Bronchial epithelial cell (primary cell): ENCODE measurements at places on chromosomes 13 and 19. TPM values are rescaled to one million over a fixed set of nuclear protein-coding genes. Genes with fewer than 3 reads are reported as not detected.

- no peak for DNase-seq
Measured at GRCh38 chr13:44157606-44158005, 216.0 kb upstream of the SERP2 start.

GRCh38 chr13:28001049-28001448 lies 12.6 kb upstream of the URAD start:
- no peak for DNase-seq

The GJB2 gene
- 192 and 432 TPM in 2 replicates for total RNA-seq

DNA sequence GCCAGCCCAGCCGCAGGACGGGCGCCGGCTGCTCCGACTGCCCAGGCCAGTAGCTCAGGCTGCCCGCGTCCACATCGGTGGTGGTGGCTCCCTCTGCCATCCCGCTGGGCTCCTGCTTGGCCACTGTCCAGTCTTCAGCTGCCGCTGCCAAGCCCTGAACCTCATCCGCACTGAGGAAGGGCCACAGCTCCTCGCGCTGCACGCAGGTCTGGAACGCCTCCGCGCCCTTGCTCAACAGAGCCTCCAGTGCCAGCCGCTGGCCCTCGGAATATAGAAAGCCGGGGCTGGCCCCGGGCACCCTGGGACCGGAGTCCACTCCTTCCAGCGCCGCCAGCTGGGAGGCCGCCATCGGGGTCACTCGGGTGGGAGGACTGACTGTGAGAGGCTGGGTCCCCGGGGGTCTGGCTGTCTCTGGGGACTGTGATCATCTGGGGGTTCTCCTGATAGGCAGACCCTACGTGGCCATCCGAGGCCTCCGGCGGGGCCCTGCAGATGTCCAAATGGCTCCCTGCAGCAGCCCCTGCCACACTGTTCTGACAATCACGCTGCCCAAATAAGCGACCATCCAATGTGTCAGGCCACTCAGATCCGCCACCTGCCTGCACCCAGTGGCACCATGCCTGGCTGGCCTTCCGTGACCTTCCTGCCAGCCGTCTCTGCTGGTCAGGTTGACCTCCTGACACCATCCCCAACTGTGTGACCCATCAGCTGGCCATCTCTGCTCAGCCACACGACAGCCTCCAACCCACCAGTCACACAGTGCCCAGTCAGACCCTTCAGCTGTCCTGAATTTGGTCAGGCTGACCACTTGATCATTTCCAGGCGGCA lies 1.6 kb downstream of the FAM83E start:
- no peak for DNase-seq
